Progenitor cell of endocrine pancreas (in vitro differentiated cells): ENCODE measurements at places on chromosomes 13 and 19. TPM values are rescaled to one million over a fixed set of nuclear protein-coding genes. Genes with fewer than 3 reads are reported as not detected.

DNA sequence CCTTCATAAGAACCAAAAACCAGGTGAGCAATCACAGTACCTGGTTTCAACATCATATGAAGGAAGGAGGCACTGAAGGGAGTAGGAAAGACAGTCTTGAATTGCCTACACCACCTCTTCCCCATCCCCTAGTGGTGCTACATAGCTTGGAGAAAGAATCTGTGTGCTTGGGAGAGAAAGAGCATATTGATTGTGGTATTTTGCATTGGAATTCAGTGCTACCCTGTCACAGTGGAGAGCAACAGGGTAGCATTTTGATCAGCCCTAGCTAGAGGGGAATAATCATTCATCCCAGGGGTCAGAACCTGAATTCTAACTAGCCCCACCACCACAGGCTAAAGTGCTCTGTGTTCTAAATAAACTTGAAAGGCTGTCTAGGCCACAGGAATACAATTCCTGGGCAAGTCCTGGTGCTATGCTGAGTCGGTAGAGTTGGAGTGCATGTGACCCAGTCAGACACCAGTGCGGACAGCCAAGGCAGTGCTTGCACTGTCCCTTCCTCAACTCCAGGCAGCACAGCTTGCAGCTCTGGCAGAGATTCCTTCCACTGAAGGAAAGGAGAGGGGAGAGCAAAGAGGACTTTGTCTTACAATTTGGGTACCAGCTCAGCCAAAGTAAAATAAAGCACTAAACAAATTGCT is 158.7 kb downstream of the VWA8 start:
- peaks cover 42% of the 10 kb centered on the region for H3K36me3 ChIP-seq
- H3K27me3 ChIP-seq: no peaks in the 10 kb centered on the region
- no peak overlapping the region for H3K27ac ChIP-seq
- no peak overlapping the region for H3K4me3 ChIP-seq
- DNase-seq: no peak
- no peaks in the 10 kb centered on the region for H3K4me1 ChIP-seq

DNA sequence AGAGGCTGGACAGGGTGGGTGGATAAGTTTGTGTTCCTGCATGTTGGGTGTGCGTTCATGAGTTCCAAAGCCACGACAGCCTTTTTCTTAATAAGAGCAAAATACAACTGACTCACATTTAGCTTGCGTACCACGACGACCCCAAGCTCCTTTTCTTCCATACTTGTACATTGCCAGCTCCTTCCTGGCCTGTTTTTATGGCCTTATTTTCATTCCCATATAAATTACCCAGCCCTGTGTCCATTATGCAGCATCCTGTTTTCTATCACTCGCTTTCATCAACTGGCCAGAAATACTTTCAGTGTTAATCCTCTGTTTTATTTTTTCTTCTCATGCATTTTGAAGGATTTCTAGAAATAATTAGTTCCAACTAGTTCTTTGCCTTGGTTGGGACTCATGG is 499.1 kb downstream of the FOXO1 start:
- DNase-seq: no peak
- H3K36me3 ChIP-seq: no peaks in the 10 kb centered on the region
- peaks cover 54% of the 10 kb centered on the region for H3K27me3 ChIP-seq
- H3K27ac ChIP-seq: no peak overlapping the region
- no peak overlapping the region for H3K4me3 ChIP-seq
- peaks cover 5% of the 10 kb centered on the region for H3K4me1 ChIP-seq

- no peak overlapping the region for H3K27ac ChIP-seq
- peaks cover 11% of the 10 kb centered on the region for H3K4me1 ChIP-seq
- DNase-seq: no peak
- peaks cover 1% of the 10 kb centered on the region for H3K36me3 ChIP-seq
- H3K27me3 ChIP-seq: peaks cover 30% of the 10 kb centered on the region
- H3K4me3 ChIP-seq: no peak overlapping the region
Observed at GRCh38 chr19:40229484-40229883, 3.0 kb upstream of the CCNP start.

FBXL12 gene
- 30.9 and 32.0 TPM in 2 replicates for total RNA-seq

ZNF606 gene
- 48.6 and 49.0 TPM in 2 replicates for total RNA-seq

AKT1S1 gene
- total RNA-seq: 41.5 and 48.8 TPM in 2 replicates
